Activated CD8-positive, alpha-beta T cell treated with anti-CD3 and anti-CD28 coated beads, Interleukin-2, amount 10 ng/mL, durations not matched to agents 7 days and 5 days (primary cell): ENCODE measurements at places on chromosomes 5 and 9. TPM values are rescaled to one million over a fixed set of nuclear protein-coding genes. Genes with fewer than 3 reads are reported as not detected.
A peak's percentile ranks its signal among the peaks of the same experiment; 100 is the strongest.

GRCh38 chr5:1068204-1068894 is 43.5 kb downstream of the SLC12A7 start:
- no peak for DNase-seq

GPRIN1 gene
- 1.9 TPM for total RNA-seq

- peak; percentile 90 for DNase-seq
These were observed 62.5 kb upstream of the ITGA1 start for GRCh38 chr5:52725065-52725746.

ADAMTS13 gene
- total RNA-seq: 1.4 TPM

GRCh38 chr5:126054577-126055347 is 368.4 kb upstream of the GRAMD2B start:
- no peak for DNase-seq

DNA sequence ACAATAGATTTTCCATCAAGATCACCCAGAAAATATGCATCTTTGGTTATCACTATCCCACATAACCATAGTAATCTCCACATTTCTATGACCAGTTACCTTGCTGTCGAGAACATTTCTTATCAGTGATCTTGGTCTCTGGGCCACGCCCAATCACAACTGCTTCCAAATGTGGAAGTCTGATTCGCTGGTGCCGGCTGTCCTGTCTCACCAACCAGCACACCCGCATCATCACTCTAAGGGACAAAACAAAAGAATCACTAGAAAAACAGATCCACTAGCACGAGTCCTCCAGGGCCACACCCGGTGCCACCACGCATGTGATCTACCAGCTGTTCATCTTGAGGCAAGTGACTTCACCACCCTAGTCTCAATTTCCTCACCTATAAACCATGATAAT is 11.8 kb downstream of the APTX start:
- no peak for DNase-seq

- DNase-seq: no peak
These were observed 223.5 kb upstream of the TNC start for GRCh38 chr9:115341426-115341825.

GRCh38 chr5:39138892-39139291 is 64.7 kb upstream of the RICTOR start:
- no peak for DNase-seq

TLX3 gene
- not detected for total RNA-seq

GRCh38 chr9:102237520-102237919 is 499.1 kb upstream of the GRIN3A start:
- DNase-seq: no peak

GABRA6 gene
- total RNA-seq: not detected

TIGD6 gene
- total RNA-seq: 1.1 TPM

DNA sequence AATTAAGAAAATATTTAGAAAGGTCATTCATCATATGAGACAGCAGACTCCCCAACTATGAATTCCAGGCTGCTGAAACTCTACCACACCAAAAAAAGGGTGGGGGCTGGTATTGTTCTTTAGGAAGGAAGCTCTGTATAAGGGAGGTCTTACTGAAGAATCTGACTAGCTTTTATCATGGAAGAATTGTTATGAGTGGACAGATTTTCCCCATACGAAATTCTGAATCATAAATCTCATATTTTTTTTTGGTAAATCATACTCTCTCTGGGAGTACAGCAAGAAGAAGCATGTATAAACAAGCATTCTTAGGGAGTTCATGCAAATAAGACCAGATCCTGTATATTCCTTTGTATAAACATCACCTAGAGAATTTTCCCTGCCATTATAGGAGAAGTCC is 220.0 kb downstream of the SLC12A2 start:
- DNase-seq: no peak

DNA sequence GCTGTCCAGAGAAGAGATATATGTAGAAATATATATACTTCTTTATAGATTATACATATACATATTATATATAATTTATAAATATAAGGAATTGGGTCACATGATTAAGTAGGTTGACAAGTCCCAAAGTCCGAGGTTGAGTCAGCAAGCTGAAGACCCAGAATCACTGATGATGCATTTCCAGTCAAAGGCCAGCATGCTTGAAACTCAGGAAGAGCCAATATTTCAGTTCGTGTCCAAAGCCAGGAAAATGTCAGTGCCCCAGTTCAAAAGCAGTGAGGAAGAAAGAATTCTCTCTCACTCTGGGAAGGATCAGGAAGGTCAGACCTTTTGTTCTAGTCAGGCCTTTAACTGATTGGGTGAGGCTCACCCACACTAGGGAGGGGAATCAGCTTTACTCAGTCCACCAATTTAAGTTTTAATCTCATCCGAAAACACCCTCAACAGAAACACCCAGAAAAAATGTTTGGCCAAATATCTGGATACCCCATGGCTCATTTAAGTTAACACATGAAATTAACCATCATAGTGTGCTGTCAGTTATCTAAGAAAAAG is 42.0 kb upstream of the LVRN start:
- DNase-seq: no peak

- DNase-seq: no peak
These were observed 7.6 kb downstream of the ARHGEF37 start for GRCh38 chr5:149588936-149589335.

DNA sequence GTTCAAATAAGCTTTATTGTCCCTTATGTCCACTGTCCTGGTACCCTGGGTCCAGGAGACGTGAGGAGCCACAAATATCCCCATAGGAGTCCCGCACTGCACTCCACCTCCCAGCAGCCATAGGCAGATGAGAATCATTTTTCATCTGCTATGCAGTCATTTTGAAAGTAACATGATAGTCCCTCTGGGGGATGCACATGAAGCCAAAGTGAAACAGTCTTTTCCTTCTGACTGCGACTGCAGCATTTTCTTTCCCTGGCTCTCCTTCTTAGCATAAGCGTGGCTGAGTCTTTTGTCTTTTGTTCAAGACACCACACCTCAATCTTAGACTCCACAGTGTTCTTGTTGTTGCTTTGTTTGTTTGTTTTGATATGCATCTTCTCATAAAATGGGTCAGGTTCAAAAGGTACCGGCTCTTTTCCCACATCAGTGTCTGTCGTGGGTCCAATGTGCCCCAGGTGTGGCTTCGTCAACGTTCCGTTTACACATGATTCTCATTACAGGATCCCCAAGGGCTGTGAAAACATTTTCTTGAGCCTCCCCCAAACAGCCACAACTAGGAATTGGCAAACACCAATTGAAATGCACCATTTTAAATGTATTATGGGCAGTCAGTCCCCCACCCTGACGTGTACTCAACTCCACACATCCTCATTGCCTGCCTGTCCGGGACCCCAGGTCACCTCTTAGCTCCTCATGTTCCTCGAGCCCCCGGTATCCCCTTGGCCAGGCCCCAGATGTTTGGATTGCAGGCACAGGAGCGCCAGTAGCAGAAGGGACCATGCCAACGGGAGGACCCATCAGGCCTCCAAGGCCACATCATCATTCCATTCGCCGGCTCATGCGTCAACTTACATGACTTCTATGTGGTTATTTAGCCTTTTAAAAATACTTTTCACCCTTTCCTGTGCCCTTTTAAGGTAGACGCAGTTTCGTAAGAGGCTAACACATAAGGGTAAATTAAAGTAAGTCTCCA is 237.8 kb upstream of the DAPK1 start:
- no peak for DNase-seq

DNA sequence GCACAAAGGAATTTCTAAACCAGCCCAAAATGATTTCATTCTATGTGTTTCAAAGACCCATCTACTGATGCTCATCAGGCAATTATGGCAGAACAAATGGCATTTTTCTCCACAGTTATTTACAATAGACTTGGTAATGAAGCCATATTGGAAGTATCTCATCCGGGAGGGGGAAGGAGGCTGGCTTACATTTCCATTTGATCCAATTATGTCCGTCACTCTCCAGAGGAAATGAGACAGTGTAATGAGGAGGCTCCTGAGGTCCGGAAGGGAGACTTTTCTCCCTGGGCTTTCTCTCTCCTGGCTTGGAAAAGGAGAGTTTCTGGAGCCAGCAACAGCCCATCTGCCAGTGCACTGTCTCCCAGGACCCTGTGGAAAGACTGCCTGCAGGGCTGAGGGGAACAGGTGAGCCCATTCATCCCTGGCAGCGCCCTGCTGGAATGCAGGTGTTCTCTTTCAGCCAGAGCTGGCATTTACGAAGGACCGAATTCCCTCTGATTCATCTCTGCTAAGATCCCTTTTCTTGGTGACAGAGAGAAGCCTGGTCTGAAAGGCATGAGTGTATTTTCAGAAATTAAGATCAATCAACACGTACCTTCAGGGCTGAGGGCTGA is 54.9 kb upstream of the SAP30L start:
- DNase-seq: no peak

- DNase-seq: no peak
These were observed 322.4 kb downstream of the LRRC70 start for GRCh38 chr5:62900976-62901375.

- no peak for DNase-seq
These were observed 9.5 kb downstream of the ELP1 start for GRCh38 chr9:108924466-108924865.

SLC22A4 gene
- not detected for total RNA-seq

ANKH gene
- 32.1 TPM for total RNA-seq

DNA sequence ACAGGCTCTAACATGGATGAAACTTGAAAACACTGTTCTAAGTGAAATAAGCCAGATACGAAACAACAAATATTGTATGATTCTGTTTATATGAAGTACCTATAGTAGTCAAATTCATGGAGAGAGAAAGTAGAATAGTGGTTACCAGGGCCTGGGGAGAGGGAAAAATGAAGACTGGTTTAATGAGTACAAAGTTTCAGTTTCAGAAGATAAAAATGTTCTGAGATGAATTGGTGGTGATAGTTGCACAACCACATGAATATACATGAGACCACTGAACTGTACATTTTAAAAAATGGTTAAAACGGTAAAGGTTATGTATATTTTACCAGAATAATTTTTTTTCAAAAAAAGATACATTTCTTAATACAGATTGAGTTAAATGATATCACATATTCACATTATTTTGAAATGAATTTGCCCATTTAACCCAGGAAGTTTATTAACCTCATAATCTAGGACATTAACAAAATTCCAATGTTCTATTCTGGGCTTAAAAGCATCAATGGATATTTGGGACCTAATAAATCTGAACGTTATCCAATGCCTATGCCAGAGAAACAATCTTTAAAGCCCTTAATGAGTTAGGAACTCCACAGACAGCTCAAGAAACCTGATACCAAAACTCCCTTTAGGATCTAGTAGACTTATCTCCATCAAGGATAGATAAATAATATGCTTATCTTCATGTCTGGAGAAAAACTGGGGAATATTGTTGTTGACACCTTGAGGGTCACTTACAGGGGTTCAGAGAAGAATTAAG is 521.3 kb downstream of the EFNA5 start:
- DNase-seq: no peak

GRCh38 chr9:21070906-21071305 is 6.8 kb downstream of the IFNB1 start:
- DNase-seq: no peak

- no peak for DNase-seq
These were observed 789 bp downstream of the ACER2 start for GRCh38 chr9:19409401-19410194.

SPATA31C1 gene
- total RNA-seq: not detected

DNA sequence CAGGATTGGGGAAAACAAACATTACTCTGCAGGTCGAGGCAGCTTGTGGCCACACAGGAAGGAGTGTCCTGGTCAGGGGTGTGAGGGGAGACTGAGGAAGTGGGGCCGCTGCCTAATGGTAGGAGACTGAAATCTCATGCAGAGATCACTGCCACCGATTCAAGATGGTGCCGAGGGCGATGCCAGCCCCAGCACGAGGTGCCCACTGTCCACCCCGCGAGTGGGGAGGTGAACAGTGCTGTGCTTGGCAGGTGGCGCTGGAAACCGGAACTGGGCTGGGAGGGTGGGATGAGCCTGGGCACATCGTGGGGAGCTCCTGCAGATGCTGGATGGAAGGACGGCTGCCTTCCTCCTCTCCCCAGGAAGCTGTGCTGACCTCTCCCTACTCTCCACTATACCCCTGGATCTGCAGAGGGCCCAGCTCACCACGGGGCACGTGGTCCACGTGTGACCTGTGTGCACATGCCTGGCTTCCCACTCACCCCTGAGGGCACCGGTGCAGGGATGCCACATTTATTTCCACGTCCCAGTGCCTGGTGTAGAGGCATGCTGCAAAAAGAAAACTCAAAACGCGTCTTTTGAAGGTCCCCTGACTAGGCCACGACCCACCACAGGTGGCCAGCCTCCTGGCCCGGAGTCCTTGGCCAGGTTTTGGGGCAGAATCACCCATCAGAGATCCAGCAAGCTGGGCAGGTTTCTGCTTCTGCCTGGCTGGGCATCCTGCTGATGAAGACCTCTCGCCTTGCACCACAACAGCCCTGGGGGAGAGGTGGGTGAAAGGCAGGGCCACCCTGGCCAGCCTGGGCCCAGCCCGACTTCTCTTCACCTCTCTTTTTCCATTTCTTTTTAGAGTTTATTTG is 71.7 kb upstream of the FCN1 start:
- no peak for DNase-seq

- peak; percentile 78 for DNase-seq
These were observed 198.8 kb downstream of the AUH start for GRCh38 chr9:91162784-91163443.

- DNase-seq: no peak
These were observed 5.1 kb upstream of the ORM1 start for GRCh38 chr9:114317665-114318357.

DNA sequence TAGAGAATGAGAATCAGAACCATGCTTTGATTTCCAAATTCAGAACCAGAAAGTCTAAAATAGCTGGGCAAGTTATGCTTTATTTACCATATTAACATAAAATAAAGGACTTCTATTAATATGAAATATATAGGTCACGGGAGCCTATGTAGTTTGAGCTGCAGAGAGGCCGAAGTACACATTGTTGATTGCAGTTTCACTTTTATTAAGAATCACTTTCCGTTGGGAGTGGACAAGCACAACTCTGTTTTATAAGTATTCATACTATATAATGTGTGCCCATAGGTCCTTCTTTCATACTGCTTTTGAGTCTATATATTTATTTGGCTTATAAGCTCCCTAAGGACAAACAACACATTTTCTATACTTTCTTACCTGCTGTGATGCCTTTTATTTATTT is 58.7 kb upstream of the DMRT3 start:
- no peak for DNase-seq

- no peak for DNase-seq
These were observed 20.0 kb downstream of the SPTLC1 start for GRCh38 chr9:92095236-92095635.

GRCh38 chr9:123753016-123753415 is 176.9 kb downstream of the DENND1A start:
- no peak for DNase-seq
